Bronchus fibroblast of lung (primary cell): ENCODE measurements at places on chromosomes 7 and 10. TPM values are rescaled to one million over a fixed set of nuclear protein-coding genes. Genes with fewer than 3 reads are reported as not detected.

The HOGA1 gene
- total RNA-seq: 0.67 and 1.0 TPM in 2 replicates

The MRPL43 gene
- total RNA-seq: 132 and 137 TPM in 2 replicates

The ATP6V1F gene
- total RNA-seq: 126 and 138 TPM in 2 replicates

The GJD4 gene
- not detected in 2 replicates for total RNA-seq

The HOXA9 gene
- total RNA-seq: 1.5 and 4.0 TPM in 2 replicates
